Activated CD4-positive, CD25-positive, alpha-beta regulatory T cell (primary cell): ENCODE measurements at places on chromosomes 1 and 21.

- no peak for DNase-seq
Observed at GRCh38 chr1:179036844-179037465, 11.3 kb downstream of the FAM20B start.

- DNase-seq = no peak
Observed at GRCh38 chr1:175078629-175079028, 11.0 kb downstream of the TNN start.

GRCh38 chr1:246705368-246705767 lies 18.8 kb upstream of the SCCPDH start:
- no peak for DNase-seq

GRCh38 chr1:59116920-59117542 lies 179.9 kb upstream of the FGGY start:
- DNase-seq = no peak

DNA sequence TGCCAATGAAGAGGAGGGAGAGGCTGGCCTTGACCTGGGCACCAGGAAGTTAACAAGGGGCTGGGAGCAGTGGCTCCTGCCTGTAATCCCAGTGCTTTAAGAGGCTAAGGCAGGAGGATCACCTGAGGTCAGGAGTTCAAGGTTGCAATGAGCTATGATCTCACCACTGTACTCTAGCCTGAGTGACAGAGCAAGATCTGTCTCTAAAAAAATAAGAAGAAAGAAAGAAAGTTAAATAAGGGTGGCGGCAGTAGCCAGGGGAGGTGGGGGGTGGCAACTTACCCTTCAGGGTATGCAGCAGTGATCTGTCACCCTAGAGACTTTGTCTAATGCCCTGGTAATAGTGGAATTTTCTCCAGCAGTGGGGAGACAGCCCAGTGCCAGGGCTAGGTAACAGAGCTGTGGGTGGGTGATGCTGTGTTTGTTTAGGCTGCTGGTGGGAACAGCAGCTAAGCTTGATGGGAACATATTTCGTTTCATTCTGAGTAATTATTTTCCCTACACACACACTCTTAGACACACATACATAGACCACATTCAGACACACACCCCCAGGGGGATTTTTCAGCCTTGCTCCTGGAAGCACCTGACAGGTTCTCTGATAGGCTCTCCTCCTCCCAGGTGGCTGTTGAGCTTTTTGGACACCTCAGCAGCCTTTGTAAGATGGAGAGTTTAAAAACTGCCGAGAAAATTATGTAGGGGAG lies 11.3 kb upstream of the SYT6 start:
- no peak for DNase-seq

DNA sequence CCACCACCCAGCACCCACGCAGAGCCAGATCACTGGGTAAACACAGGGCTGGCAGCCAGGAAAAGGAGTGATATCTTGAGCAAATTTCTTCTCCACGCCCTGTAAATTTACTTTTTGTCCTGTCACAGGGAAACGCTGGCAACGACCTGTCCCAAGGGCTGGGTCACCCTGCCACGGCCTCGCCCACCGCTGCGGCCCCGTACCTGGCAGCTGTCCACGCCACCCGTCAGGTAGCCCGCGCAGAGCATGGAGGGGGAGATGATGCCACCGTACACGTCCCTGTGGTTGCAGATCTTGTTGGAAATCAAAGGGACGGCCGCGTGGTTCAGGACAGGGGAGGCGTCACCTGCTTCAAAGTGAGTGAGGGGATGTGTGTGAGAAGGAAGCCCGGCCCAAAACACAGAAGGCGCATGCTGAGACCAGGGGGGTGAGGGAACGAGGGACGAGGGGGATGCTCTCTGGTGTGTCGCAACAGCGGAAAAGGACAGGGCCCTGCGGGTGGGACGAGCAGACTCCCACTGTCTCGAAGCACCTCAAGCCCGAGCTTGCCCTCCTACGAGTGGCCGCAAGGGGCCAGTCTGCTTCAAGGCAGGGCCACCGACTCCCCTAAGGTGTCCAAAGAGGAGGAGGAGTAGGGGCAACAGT lies 10.1 kb upstream of the TFF1 start:
- no peak for DNase-seq

DNA sequence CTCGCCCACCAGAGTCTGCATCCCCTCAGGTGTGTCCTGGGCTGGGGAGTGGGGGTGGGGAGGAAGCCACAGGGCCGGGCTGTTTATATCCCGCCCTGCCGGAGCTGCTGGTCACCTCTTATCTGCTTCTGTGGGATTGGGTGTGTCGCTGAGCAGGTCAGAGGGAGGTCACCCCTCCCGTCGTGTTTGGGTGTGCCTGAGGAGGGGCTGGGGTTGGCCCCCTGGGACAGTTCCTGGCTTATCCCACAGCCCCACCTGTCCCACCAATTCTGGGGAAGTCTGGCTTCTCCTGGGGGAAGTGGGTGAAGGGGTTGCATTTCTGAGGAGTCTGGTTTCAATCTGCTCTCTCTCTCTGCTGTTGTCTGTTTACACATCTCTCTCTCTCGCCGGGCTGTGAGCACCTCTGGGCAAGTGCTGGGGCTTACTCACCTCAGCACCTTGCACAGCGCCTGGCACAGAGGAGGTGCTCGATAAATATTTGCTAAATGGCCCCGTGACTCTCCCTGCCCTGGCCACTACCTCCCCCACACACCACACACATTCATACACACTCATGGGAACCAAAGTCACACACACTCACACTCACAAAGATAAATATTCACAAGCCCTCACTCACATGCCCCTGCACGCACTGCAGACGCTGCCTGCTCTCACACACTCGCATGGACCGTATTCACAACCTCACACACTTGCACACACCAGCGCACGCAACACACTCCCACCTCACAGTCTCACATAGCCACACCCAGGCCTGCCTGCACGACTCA lies 8.3 kb downstream of the ELF3 start:
- no peak for DNase-seq

DNA sequence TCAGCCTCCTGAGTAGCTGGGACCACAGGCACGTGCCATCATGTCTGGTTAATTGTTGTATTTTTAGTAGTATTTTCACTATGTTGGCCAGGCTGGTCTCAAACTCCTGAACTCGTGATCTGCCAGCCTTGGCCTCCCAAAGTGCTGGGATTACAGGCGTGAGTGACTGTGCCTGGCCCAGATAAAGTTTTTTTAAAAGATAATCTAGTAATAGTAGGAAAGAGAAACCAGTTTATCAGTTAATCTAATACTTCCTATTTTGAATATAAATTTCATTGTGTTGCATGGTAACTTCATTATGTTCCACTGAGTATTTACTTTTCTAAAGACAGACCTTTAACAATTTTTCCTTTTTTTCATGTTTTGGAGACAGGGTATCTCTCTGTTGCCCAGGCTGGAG lies 10.0 kb downstream of the RABGAP1L start:
- DNase-seq = no peak

- no peak for DNase-seq
Observed at GRCh38 chr1:228900886-228901392, 165.7 kb downstream of the RHOU start.

- DNase-seq = no peak
Observed at GRCh38 chr1:169110236-169110635, 3.7 kb downstream of the ATP1B1 start.

DNA sequence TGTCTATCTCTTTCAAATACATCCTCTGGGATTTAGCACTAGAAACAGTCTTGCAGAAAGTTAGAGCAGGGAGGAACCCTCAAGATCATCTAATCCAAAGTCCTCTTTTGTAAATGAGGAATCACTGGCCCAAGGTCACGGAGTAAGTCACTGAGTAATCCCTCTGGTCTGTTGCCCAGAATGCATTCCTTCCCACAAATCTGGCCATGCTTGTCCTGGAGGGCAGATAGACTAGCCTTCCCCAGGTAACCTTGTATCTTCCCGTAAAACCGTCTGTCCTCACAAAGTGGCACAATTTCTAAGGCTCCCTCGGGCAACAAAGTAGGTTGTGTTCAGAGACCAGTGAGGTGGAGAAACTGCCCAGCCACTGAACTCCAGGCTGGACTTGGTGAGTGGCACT lies 46.2 kb downstream of the DDR2 start:
- DNase-seq = no peak

GRCh38 chr21:30426731-30427130 lies 1.0 kb upstream of the KRTAP13-3 start:
- DNase-seq = no peak

DNA sequence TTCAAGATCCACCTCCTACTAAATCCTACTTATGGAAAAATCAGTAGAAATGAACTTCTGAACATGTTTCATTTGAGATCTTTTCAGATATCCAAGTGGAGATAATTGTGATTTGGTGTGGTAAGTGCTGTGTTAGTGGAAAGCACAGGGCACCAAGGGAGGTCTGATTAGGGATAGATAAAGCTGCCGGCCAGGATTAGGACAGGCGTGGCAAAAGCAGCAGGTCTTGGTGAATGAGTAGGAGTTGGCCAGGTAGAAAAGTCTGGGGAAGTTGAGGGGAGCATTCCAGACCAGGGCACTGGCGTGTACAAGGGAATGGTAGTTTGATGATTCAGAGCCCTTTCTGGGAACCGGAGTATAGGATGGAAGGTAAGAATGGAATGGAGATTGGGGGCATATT lies 47.8 kb downstream of the AZIN2 start:
- DNase-seq = no peak

DNA sequence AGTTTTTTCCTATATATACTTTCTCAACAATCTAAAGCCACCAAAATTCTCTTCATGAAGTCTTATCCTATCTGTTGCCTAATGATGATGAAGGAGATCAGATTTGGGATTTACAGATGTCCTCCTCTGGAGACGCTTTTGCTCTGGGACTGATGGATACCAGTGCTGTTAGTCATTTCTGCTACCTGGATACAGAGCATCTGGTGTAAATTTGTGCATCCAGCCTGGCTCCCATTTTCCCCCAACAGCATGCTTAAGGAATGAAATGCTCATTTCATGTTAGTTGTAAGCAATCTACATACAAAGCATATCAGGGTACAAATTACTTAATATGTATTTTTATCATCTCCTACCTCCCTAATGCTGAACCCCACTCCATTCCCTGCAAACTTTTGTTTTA lies 57.7 kb downstream of the HNRNPR start:
- DNase-seq = no peak

- DNase-seq = no peak
Observed at GRCh38 chr1:177872308-177872900, 97.5 kb downstream of the SEC16B start.

GRCh38 chr1:117928881-117929342 lies 509 bp downstream of the GDAP2 start:
- no peak for DNase-seq

GRCh38 chr1:245874942-245875580 lies 632.0 kb downstream of the SMYD3 start:
- no peak for DNase-seq

- no peak for DNase-seq
Observed at GRCh38 chr1:200207711-200208126, 180.2 kb downstream of the NR5A2 start.

GRCh38 chr1:226210571-226211176 lies 12.8 kb upstream of the MIXL1 start:
- no peak for DNase-seq

- DNase-seq = no peak
Observed at GRCh38 chr1:58837886-58838285, 54.0 kb upstream of the JUN start.

DNA sequence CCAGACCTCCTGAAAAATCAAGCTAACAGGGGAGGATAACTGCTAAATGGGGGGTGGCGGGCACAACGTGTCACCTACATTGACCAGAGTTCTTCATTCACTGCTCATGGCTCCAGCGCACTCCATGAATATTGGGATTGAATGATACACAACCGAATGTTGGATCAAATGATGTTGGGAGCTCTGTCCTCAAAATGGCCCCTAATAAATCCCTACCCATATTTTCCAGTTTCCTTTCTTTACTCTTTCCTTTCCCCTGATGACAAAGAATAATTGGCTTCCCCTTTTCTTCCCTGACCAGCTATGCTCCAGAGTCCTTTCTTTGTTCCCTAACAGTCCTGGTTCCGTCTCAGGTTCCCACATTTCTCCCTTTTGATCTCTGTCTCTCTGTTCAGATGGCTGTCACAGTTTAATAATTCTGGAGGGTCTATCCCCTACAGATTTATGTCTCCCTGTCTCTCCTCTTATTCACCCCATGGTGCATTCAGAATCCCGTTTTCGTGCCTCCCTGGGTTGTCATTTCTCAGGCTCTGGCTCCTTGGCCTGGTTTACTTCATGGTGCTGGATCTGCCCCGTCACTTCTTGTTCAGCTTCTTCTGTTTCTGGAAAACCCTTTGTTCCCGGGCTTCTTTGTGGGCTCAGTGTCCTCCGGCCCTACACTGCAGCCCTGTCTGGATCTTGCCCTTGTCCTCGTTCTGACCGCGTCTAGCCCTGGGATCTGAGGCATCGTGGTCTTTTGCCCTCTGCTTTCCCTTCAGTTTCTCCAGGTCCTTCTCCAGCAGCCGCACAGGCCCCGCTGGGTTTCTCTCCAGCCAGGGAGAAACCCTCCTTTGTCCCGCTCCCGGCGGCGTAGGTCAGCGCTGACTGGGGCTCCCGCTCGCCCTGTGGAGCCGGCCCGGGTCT lies 78.3 kb downstream of the NDUFS5 start:
- DNase-seq = no peak
